NCI-H187 treated with DMSO at 0.1 percent for 48 hours (cell line): ENCODE measurements at places on chromosomes 6 and 20.

DNA sequence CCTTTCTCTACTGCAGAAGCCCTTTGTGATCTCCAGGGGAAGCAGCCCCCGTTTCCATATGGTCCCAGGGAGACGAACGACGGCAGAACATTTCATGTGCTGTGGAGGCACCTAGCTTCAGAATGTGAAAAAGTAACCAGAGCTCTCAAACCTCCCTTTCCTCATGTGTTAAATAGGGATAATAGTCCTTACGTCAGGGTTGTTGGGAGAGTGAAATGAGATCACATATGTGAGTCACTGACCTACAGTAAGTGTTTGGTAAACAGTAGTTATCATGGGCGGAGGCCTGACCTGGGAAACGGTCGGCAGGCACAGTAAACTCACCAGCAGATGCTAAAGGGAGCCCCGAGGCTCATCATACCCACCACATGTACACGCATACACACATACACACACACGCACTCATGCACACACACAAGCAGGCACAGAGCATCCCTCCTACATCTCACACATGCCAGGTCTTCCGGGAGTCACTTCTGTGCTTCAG is 89.7 kb downstream of the LY86 start:
- DNase-seq = no peak

DNA sequence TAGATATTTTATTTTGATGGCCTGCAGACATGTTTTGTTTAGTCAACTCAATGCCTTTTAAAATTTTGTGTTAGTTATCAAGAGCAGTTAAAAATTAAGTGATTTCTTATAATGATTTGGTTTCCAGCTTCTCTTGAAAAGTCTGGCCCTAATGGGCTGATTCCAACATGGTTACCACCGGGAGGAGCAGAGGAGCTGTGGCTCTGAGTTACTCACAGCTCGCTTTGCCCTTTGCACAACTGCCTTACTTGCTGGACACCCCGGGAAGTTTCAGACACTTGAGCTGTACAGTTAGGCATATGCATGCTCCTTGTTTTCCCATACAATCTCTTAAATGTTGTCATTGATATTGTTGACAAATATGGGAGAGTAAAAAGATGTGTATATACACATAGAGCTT is 173.1 kb upstream of the MMS22L start:
- DNase-seq = no peak

- no peak for DNase-seq
Observed at GRCh38 chr6:111342913-111343312, 140.1 kb downstream of the REV3L start.

DNA sequence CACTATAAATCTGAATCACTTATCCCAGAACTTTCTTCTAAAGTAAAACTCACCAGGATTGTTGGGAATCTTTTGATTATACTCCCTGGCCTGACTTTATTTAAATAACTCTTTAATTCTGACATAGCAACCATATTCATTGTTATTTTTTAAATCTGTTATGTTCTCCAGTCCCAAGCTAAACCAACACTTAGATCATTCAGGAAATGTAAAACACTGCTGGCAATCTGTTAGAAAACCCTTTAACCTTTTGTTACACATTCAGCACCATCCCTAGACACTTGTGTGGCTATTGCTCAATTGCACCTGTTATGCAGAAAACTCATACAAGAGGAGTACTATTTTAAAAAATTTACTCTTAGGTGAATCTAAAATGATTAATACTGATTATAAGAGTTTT is 101.8 kb upstream of the NHSL1 start:
- no peak for DNase-seq

DNA sequence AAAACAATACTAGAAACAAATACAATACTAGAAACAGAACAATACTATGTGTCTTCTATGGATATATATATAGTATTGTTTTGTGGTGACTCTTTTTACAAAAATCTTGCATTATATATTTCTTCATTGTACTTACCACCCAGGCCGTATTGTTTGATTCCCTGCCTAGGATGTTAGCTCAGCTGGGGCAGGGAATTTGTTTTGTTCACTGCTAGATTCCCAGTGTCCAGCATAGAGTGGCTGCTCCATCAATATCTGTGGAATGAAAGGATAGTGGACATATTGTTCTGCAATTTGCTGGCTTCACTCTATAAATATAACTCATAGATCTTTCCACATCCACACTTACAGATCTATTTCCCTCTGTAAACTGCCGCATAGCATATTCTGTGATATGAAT is 21.5 kb upstream of the PREX1 start:
- no peak for DNase-seq

GRCh38 chr6:44289726-44290260 is 19.5 kb downstream of the TMEM151B start:
- no peak for DNase-seq

GRCh38 chr6:108228416-108228815 is 32.4 kb downstream of the SNX3 start:
- DNase-seq = no peak

DNA sequence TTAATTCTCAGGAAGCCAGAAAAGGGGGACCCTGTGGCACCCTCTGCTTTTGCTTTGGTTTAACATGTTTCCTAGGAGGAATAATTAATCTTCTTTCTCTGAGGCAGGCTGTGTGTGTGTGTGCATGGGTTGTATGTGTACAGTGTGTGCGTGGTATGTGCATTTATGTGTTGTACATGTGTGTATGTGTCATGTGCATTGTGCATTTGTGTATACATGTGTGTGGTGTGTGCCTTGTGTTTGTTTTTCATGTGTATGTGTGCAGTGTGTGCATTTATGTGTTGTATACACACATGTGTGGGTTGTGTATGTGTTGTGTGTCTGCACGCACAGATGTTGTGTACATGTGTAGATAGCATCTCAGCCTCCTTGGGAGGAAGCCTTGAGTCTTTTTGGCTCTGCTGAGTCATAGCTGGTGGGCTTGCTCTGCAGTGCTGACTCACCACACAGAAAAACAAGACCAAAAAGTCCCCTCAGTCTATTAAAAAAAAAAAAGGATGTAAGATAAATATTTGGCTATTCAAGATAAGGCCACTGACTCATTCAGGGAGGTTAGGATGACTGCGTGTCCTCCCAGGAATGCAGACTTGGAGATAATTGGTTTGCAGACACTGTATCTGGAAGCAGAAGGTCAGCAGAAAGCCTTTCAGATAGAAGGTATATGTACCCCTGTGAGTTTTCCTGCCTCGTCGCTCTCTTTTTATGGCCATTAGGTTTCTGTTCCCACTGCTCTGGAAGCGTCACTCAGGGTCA is 58.6 kb downstream of the SYNJ2 start:
- no peak for DNase-seq

GRCh38 chr6:136136274-136136673 is 113.8 kb downstream of the MTFR2 start:
- no peak for DNase-seq

- no peak for DNase-seq
Observed at GRCh38 chr20:63452821-63453523, 19.5 kb downstream of the KCNQ2 start.

- DNase-seq = no peak
Observed at GRCh38 chr6:54680531-54680930, 166.0 kb upstream of the FAM83B start.
